Stimulated activated CD8-positive, alpha-beta memory T cell treated with anti-CD3 and anti-CD28 coated beads, Interleukin-12 subunit alpha, Interleukin-12 subunit beta, amount 100 ng/mL, for 4 hours (primary cell): ENCODE measurements at places on chromosomes 16 and 17.

DNA sequence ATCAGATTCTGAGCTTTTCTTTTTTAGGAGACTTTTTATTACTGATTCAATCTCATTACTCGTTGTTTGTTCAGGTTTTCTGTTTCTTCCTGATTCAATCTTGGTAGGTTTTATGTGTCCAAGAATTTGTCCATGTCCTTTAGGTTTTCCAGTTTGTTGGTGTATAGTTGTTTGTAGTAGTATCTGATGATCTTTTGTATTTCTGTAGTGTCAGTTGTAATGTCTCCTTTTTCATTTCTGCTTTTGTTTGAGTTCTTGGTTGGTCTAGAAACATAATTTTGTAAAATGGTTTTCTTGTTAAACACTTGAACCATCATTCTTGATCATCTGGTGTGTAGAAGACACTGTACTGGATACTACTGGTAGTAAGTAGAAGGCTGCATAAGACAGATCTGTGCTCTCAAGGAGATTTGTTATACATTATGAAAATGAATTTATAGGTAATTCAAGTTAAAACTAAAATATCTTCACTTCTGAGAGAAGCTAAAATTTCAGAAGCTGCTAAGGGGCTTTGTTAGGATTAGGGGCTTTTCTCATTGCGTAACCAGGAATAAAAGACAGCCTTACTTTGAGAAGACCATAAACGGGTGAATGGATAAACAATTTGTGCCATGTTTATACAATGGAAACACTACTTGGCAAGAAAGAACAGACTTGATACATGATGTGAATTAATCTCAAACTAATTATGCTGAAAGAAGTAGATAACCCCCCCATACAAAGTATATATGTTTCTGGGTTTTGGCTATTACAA is 44.0 kb downstream of the NSRP1 start:
- DNase-seq: no peak

- DNase-seq: no peak
Observed at GRCh38 chr16:55003306-55003705, 72.6 kb downstream of the IRX5 start.

DNA sequence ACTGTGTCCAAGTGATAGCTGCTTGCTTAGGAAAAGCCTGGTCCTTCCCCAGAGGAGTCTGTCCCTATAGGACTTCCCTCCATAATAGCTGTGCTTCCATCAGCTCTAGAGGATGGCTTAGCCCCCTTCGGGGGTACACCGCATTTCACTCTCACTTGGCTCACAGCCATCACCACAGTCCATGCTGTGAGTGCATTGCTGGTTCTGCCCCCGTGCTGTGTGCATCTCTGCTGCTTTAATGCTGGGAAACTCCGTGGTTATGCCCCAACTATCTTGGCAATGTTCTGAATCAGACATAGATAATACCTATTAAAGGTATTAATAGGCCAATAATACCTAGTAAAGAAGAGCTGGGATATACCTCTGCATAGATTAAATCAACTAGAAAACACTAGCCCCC is 58.3 kb downstream of the SIAH1 start:
- no peak for DNase-seq

- no peak for DNase-seq
Observed at GRCh38 chr17:65902831-65903522, 289.0 kb downstream of the CEP112 start.
